RWPE2 (cell line): ENCODE measurements at places on chromosomes 2 and 18.
A peak's percentile ranks its signal among the peaks of the same experiment; 100 is the strongest.

DNA sequence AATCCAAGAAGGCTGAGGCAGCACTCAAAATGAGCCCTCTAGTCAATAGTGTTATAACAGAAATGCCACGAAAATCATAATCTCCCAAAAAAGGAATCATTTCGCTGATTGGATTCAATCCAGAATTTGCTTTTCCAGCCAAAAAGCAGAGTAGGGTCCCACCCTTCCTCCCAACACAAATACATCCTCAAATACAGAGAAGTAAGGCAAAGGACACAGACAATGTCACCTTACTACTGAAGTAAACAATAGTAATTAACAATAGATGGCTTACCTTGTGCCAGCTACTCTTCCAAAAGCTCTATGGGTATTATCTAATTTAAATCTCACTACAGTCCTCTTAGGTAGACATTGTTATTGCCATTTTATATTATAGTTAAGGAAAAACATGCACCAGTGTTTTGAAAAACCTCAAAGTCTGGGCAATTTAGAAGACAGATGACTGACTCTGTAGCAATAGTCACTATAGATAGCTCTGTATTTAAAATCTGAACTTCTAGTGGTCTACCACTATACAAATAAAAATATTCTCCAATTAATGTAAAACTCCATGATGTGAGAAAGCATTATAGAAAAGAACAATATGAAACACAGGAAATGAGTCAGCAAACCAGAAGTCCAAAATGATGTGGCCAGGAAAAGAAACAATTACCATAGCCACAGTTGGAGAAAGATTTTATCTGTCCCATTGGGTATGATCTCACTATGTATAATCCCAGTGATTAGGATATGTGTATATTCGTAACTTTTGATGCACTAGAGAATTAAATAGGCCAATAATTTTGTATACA, 305.0 kb upstream of the ERBB4 start:
- no peak for DNase-seq

GRCh38 chr2:54597153-54597848, 126.2 kb upstream of the EML6 start:
- DNase-seq = no peak

GRCh38 chr2:100757621-100758394, 62.1 kb upstream of the NPAS2 start:
- DNase-seq = no peak

GRCh38 chr2:215022418-215022817, 116.0 kb downstream of the ABCA12 start:
- DNase-seq = no peak

DNA sequence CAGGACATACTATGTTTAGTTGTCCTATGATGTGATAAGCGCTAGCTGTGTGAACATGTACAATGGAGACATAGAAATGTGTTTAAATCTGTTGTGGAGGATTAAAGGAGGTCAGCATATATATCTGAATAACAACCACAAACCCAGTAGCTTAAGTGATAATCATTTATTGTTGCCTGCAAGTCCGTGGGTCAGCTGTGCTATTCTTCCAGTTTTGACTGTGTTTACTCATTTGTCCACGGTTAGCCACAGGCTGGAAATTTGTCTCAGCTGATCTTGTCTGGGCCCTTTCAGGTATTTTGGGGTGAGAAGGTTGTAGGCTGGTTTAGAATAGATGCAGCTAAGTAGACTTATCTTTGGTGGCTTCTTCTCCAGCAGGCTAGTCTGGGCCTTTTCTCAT, 110.4 kb downstream of the PARD3B start:
- no peak for DNase-seq

GRCh38 chr2:171160119-171160955, at the start of gene TLK1:
Gene TLK1 (minus strand): TSS chr2:171160893. CDS start chr2:171160428, 465 bp downstream.
- DNase-seq = peak; percentile 75
